ENCODE measurements at places on chromosomes 1 and 21.

- no peak for DNase-seq
Measured at GRCh38 chr1:9755441-9755995, 68.2 kb downstream of the CLSTN1 start.

GRCh38 chr1:23533246-23534023 is 2.4 kb upstream of the E2F2 start:
- DNase-seq, result peak; percentile 31

DNA sequence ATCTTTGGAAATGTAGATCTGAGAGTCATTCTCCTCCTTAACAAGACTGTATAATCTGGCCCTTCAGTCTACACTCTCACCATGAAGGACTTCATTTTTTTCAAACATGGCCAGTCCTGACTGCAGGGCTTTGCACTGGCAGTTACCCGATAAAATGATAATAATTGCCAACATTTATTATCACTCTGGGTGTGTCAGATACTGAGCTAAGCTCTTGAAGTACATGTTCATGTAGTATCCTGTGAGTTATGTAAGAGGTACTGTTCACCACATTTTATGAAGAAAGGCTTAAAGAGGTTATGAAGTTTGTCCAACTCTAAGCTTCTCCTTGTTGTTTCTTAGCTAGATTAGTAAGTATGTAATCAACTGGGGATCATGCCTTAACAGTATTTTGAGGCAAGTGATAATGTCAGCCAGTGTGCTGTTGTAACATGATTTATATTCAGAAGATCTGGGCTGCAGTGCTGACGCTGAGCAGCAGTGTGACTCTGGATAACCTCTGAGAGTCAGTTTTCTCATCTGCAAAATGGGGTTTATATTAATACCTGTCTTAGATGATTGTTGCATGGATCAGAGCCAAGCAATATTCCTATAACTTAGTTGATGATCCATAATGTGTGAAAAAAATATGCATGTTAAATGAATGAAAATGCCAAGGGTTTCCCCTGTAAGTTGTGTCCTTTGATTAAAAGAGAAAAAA is 42.1 kb upstream of the LEPR start:
- no peak for DNase-seq

- DNase-seq, result no peak
Measured at GRCh38 chr1:76090283-76091203, 16.0 kb downstream of the ST6GALNAC3 start.

DNA sequence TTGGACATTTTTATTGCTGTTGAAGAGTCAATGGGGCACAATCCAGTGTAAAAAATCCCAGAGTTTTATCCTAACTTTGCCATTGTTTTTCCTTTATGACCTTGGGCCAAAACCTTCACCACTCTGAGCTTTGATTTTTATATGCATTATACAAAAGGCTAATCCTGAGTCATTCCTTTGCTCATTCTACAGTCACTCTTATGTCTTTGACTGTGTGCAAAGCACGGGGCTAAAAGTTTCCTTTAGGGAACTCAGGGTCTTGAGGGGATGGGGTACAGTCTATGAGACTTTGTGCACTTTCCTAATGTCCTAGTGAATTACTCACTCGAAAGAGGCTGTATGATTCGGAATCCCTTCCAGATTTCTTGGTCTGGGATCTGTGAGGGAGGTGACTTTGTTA is 543.2 kb upstream of the CAMK1G start:
- DNase-seq, result no peak

GRCh38 chr1:73452522-73452921 is 745.5 kb downstream of the LRRIQ3 start:
- DNase-seq, result no peak

DNA sequence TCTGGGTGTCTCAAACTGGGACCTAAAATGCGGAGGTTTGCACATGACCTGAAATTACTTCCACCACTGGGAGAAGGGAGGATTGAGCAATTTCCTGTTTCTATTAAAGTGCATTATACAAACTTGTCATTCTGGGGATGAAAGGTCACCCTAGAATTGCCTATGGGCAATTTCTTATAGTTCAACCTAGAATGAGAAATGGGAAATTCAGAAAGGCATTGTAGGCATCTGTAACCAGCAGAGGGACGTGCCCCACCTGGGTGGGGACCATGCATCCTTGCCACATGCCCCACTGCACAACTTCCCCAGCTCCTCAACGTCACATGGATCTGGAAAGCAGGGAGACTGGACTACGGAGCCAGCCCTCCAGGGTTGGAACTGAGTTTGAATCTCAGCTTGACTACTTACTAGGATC is 47.0 kb downstream of the MRPL39 start:
- DNase-seq, result no peak
